ENCODE measurements at places on chromosomes 7 and 10. TPM values are rescaled to one million over a fixed set of nuclear protein-coding genes. Genes with fewer than 3 reads are reported as not detected.

- DNase-seq: no peak
Observed at GRCh38 chr7:1026721-1027161, 17.6 kb upstream of the GPR146 start.

- no peak for DNase-seq
Observed at GRCh38 chr7:1873421-1873820, 203.3 kb downstream of the ELFN1 start.

DNA sequence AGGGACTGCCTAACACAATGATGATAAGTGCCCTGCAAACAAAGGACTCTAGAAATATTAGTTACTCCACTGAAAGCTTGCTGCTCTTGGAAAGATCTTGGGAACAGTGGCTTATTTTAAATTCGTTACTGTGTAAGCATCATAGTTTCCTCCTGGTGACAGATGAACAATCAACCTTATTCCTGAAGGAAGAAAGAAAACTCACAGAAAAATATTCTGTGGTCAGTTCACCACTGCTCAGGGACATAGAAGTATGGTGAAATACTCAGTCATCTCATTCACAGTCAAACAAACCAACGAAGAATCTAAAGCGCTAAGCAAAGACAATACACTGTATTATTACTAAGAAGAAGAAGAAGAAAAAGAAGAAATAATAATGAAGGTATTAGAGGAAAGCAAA, 27.8 kb downstream of the MKX start:
- DNase-seq: no peak

- DNase-seq: no peak
Observed at GRCh38 chr7:48388911-48389310, 217.7 kb downstream of the ABCA13 start.

DNA sequence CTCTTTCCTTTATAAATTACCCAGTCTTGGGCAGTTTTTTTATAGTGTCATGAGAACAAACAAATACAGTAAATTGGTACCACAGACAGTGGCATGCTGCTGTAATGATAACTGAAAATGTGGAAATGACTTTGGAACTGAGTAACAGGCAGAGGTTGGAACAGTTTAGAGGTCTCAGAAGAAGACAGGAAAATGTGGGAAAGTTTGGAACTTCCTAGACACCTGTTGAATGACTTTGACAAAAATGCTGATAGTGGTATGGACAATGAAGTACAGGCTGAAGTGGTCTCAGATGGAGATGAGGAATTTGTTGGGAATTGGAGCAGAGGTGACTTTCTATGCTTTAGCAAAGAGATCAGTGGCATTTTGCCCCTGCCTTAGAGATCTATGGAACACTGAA, 1128.4 kb upstream of the POT1 start:
- DNase-seq: no peak

- DNase-seq: no peak
Observed at GRCh38 chr10:126783806-126784557, 113.5 kb upstream of the C10orf90 start.

DNA sequence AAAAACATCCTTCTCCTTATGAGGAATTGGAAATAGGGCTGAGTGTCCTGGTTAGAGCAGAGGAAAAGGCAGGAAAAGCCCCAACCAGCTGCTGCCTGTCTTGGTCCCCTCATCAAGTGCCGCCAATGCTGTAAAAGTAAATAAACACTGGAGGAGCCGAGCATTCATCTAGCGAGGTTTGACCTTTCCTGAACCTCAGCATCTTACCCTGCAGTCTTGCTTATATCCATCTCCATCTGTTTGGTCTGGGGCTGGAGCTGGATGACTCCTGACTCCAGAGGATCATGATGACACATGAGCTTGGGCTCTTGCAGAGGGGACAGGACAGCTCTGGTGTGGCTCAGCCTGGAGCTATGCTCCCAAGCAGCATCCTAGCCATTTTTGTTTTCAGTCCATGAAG, 501.1 kb downstream of the TNS3 start:
- no peak for DNase-seq

DNA sequence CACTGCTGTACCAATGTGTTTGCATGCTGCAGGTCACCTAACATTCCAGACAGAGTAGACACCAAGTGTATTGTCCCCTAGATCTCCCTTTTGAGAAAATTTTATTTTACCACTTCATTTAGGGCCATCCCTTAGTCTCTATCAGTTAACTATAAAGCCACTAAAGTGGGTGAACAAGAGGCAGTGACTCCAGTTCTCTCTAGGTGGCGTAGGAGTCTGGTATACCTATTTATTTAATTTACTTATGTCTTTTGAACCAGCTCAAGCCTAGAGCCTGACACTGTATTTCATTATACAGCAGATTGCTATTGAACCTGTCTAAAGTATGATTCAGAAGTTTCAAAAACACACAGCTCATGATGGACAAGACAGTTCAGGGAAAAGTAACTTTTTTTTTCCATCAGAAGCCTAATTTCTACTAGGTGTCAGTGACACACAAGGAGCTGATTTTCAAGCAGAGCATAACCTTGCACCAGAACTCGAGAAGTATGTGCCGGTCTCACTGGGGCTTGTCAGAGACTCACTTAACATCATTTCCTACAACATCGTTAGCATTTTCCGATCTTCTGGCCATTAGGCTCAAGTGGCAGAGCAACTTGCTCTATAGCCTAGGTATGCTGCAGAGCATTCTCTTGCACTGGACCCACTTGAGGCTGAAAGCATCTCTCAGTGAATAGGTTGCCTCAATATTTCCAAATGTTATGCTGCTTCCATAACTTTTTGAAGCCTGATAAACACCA, 175.4 kb downstream of the CDC14C start:
- DNase-seq: no peak

DNA sequence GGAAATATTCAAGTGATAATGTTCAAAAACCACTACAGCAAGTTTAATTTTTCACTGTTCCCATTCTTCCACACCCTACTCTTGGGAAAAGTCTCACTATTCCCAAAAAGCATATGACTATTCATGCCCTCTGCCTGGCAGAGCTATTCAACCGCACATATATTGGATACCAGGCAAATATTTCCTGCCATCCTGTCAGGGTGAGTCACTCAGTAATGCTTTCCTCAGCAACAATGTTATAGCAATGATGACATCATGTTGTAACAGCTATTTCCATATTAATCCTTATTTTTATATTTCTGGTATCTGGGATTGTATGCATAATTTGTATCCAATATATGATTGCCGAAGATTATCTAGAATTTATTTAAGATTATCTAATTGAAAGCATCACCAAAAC, 114.0 kb upstream of the PLXDC2 start:
- no peak for DNase-seq

DNA sequence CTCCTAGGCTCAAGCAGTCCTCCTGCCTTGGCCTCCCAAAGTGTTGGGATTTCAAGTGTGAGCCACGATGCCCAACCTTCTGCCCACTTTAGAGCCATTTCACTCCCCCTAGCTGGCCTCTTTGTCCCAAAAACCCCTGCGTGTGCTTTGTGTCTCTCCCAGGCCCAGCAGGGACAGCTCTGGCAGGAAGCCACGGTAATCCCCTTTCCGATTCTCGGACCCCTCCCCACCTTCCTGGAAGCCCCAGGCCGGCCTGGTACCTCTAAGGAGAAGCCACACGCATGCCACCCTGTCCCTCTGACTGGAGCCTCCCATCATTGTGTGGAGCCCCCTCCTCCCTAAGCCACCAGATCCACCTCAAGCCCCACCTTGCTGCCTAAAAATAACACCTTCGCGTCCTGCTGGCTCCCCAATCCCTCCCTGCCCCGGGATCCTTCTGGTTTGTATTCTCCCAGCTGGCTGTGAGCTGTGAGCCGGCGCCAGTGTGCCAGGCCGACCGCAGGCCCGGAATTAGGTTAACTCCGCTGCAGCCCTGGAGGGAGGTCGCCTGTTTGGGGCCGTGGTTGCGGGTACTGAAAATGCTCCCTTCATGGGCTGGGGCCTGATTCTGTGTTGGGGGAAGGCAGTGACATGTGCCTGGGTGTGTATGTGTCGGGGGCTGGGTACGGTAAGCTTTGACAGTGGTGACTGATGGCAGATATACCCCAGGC, 16.4 kb upstream of the SRRM3 start:
- DNase-seq: no peak

GRCh38 chr7:6615723-6616555, 529 bp downstream of the ZNF853 start:
- DNase-seq: no peak

DNA sequence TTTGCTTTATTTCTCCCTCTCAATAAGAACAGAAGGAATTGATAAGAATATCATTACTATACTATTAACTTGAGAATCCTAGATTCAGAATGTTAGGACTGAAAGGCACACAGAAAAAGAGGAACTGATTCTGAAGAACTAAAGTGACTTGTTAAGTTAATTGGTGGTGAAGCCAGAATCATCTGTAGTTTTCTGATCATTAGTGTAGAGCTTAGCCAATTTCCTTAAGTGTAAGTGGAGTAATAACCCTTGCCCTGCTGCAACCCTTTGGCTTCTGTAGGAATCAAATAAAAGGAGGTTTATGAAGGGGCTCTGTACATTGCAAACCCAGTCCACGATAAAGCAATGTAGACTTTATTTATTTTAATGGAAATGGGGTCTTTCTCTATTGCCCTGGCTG, 1186.0 kb downstream of the SORCS3 start:
- no peak for DNase-seq

DNA sequence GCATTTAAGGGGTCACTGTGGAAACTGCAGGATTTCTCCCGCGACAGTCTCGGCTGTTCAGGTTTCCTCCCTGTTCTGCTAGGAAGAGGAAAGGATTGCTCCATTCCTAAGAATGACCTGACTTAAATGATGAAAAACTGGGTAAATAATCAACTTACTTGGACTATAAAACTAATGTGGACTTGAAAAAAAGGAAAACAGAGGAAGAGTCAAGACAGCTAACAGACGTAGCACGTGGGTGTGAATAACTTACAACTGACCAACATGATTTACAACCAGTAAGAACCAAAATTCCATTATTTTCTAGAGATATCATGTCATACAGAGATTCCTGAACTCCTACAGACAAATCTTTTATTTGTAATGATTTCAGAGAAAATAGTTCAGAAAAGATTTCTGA, 93.8 kb downstream of the ADAM12 start:
- no peak for DNase-seq

GRCh38 chr7:73573276-73573675, 5.1 kb downstream of the TBL2 start:
- DNase-seq: no peak

DNA sequence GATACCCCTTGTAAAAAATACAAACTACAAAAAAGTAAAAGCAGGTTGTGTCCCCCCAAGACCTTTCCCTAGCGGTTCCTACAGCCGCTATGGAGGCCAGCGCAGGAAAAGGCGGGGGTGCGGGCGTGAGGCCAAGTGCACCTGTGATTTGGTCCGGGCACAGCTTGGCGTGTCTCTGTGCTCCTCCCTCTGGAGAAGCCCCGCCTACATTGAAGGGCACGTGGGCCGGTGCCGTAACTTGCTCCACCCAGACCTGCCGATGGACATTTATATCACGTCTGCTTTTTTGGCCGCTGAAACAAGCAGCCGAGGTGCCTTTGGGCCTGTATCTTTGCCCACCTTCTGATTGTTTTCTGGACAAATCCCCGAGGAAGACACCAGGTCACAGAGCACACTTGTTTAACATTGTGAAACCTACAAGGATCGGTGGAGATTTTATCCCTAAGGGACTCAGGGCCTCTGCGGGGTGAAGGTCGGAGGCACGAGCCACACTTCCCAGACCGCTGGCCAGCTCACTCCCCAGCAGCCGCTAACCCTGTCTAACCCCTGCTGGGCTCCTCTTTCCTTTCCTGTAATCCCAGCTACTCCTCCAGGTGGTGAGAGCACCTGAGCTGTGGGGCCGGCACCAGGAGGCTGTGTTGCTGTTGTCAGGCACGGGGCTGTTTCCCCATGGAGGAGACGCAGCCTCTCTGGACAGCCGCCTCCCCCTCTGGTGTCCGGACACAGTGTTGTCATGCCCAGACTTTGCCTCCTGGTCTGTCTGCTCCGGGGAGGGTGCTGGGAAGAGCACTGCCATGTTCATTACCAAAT, 18.8 kb upstream of the INPP5A start:
- DNase-seq: peak; percentile 77

DNA sequence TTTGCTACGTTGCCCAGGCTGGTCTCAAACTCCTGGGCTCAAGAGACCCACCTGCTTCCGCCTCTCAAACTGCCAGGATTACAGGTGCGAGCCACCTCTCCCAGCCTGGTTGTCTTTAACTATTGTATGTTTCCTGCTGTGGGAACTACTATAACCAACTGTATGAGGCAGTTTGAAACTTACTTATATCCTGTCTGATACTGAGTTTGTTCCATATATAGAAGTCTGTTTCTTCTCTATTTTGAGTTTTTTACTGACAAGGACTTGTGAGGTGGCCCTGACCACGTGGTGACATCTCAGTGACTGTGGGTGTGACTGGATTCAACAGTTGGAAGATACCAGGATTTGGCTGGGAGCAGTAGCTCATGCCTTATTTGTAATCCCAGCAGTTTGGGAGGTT, 14.2 kb downstream of the FBH1 start:
- DNase-seq: no peak

- peak; percentile 72 for DNase-seq
Observed at GRCh38 chr10:110399106-110399964, 94.6 kb upstream of the SMNDC1 start.

GRCh38 chr7:80749270-80749669, 110.8 kb downstream of the CD36 start:
- DNase-seq: no peak

DNA sequence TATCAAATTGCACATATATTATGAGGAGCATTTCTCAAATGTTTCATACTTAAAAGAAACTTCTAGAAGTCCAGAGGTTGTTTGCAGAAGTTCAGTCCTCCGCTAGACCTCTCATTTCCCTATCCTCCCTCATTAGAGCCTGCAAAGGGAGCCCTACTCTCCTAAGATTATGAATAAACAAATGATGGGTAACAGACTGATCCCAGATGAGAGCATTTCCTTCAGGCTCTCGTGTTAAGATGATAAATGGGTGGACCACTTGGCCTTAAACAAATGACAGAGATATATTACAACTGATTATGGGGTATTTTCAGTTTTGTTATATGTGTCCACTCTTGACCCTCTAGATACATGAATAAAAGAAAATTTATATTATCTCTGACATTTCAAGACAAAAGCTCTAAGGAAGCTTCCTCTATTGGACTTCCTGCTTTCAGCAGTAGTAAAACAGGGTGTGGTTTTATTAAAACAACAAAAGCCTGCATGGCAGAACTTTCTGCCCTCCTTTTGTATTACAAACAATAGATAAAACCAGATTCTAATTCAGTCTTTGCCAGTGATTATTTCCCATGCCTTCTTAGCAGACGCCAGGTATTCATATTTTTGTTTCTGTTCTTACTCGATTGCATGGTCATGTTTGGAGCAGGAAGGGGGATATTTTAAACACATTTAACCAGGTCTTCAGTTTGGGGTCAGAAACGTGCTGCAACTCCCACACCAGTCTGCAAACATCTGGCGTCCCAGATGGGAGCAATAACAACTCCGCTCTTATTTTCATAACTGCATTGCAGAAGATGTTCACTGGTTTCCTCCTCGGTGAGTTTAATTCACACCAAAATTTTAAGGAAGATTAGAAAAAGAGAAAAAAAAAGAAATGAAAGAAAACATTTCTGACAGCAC, 52.4 kb upstream of the FAM204A start:
- no peak for DNase-seq

The CLRN3 gene
- total RNA-seq: not detected

The CYP3A4 gene
- not detected for total RNA-seq

The RNF148 gene
- total RNA-seq: 3.5 TPM

The HOXA3 gene
- total RNA-seq: 16.0 TPM

The OR2A5 gene
- not detected for total RNA-seq

The ERVW-1 gene
- not detected for total RNA-seq

The PDZD8 gene
- 40.8 TPM for total RNA-seq

The STK32C gene
- 10.8 TPM for total RNA-seq

The TACC2 gene
- total RNA-seq: 98.1 TPM
